NB4 (cell line): ENCODE measurements at places on chromosomes 2 and 18.

DNA sequence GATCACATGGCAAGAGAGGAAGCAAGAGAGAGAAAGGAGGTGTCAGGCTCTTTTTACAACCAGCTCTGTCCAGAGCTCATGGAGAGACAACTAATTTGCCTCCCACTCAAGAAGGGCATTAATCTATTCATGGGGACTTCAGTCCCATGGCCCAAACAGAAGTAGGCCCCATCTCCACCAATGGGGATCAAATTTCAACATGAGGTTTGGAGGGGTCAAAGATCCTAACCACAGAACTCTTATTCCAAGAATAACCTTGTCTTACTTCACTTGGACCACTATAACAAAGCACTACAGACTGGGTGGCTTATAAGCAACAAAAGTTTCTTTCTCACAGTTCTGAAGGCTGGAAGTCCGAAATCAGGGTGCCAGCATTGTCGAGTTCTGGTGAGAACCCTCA is 31.8 kb downstream of the GRB14 start:
- no peak for DNase-seq

GRCh38 chr18:63169853-63170252 is 149.7 kb downstream of the BCL2 start:
- no peak for DNase-seq

GRCh38 chr2:23721454-23721826 is 205.5 kb downstream of the ATAD2B start:
- DNase-seq = no peak

GRCh38 chr2:120586507-120587278 is 149.0 kb upstream of the GLI2 start:
- DNase-seq = no peak

- no peak for DNase-seq
Observed at GRCh38 chr2:24903161-24904103, 16.6 kb downstream of the ADCY3 start.

DNA sequence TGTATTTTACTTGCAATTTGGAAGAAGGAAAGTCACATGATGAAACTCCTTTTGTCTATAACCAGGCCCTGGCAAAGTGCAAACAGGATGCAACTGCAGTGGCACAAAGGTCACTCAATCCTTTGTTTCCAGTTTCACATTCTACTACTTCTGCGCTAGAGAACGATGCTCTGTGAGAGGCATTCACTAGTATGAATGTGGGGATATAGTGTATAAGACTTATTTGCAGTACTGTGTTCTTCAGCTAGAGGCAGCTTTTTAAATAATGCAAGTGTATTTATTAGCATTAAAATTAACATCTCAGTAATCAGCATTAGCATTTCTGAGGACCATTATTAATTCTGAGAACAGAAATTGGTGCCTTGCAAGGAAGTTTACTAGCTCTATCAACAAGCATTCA is 68.9 kb downstream of the PRPF40A start:
- no peak for DNase-seq

DNA sequence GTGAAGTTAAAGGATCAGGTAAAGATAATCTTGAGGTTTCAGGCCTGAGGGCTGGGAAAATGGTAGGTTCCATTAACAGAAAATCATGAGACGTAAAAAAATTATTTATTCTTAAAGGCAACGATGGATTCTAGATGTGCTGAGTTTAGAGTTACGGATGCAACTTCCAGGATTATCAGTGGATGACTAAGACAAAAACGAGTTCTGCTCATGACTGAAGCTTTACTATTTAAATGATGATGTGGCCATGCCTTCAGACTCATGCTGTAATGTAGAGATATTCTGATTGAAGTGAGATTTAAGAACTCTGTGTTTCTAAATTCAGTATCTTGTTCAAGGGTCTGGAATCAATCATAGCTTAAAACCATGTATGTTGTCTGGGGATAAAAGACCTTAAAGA is 5.0 kb downstream of the TMEM237 start:
- DNase-seq = no peak

DNA sequence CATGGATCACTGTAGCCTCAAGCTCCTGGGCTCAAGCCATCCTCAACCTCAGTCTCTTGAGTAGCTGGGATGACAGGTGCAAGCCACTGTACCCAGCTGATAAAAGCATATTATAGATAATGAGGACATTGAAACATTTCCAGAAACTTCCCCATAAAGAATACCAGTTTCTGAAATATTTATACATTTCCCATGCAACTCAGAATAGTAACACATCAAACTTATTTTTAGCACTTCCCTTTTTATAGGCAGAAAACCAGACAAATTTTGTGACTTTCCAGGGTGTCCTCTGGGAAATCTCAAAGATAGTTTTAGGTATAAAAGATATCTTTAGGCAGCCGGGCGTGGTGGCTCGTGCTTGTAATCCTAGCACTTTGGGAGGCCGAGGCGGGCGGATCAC is 25.1 kb upstream of the DPYSL5 start:
- DNase-seq = no peak

GRCh38 chr2:240952496-240953246 is 45.7 kb upstream of the SNED1 start:
- no peak for DNase-seq

DNA sequence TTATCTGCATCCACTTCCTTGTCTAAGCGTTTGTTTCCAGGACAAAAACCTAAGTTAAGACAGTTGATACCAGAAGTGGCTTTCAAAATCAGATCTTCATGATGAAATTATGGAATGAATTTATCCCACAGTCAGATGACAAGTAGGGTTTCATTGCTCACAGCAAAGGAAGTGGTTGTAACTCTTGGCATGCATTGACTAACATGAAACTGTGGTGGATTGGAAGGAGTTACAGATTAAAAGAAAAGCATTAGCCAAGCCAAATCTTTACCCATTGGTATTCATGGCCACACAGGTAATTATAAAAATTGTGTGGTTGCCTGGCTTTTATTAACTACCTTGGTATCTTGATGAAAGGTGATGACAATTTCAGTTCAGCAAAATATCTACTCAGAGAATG is 438.0 kb upstream of the NXPH2 start:
- DNase-seq = no peak

- no peak for DNase-seq
Observed at GRCh38 chr2:19851116-19851695, 50.6 kb downstream of the TTC32 start.

GRCh38 chr2:68908392-68908970 is 37.3 kb upstream of the BMP10 start:
- DNase-seq = peak; percentile 98

GRCh38 chr18:75408554-75409506 is 18.7 kb downstream of the SMIM21 start:
- DNase-seq = peak; percentile 65

- DNase-seq = peak; percentile 27
Observed at GRCh38 chr2:11711751-11712150, 34.7 kb upstream of the LPIN1 start.

GRCh38 chr2:241843321-241844065 is 15.2 kb downstream of the PDCD1 start:
- no peak for DNase-seq

GRCh38 chr2:201854221-201854801 is 48.0 kb downstream of the CDK15 start:
- DNase-seq = no peak

- no peak for DNase-seq
Observed at GRCh38 chr2:195696012-195696411, 39.0 kb downstream of the SLC39A10 start.

DNA sequence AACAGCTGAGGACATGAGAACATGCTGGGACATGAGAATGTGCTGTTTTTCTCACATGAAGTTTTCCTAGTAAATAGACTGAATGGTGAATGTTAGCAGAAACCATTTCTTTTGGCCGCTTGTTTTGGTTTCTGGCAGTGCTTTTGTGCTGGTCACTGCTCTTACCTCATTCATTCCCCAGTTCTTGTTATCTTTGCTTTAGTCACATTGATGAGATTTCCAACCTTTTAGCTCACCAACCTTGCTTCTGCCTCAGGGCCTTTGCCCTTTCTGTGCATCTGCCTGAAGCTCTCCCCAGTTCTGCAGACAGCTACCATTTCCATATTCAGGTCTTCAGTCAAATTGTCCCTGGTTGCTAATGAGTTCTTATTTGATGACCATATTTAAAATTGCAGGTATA is 91.6 kb downstream of the PTPRM start:
- DNase-seq = no peak

- DNase-seq = no peak
Observed at GRCh38 chr2:6301426-6301825, 564.3 kb downstream of the CMPK2 start.

DNA sequence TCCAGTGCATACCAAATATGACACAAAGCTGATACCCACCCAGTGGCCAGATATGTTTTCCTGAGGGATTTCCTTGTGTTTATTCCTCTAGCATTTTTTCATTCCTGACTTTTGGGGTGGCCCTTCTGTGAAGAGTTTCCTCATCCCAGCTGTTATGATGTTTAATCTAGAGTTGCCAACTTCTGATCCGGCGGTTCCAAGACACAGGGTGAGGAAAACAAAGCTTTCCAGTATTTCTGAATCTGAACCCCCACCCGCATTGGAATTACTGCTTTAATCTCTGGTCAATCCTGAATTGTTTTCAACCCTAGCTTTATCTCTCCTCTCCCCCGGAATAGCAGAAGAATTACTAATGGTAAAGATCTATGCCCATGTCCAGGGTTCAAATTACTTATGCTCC is 39.2 kb upstream of the PNPT1 start:
- DNase-seq = no peak

DNA sequence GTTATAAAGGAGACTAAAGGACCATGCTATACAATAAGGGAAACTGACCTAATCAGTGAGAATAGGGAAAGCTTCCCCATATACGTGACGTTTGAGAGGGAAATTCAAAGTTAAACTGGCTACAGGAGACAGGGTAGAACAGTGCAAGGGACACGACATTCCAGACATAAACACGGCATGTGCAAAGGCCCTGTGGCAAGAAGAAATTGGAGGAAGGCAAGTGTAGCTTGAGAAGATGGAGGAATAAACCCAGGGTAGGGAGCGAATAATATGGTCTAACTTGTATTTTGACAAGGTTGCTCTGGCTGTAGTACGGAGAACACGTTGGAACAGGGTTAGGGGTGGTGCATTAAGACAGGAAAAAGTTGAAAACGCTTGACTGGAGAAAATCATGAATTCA is 49.8 kb upstream of the RIOK3 start:
- DNase-seq = no peak

- no peak for DNase-seq
Observed at GRCh38 chr18:58209326-58209725, 165.3 kb downstream of the NEDD4L start.

- peak; percentile 84 for DNase-seq
Observed at GRCh38 chr2:70124983-70125480, 37.8 kb downstream of the PCBP1 start.

DNA sequence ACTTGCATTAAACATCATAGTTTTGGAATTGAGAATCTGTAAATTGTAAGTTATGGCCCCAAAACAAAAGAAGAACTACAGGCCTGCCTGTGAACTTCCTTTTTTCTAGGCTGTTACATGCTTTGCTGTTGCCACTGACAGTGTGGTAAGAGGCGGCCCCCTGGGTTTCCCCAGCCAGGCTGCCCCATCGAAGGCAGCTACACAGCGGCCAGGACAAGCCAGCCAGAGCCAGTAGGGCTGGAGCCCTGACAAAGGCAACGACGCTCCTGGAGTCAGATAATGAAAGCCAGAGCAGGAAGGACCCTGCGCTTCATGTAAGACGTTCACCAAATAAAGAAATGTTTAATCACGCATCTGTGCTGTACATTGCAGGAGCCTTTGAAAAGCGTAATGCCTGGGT is 55.0 kb downstream of the ANKRD44 start:
- DNase-seq = peak; percentile 98

DNA sequence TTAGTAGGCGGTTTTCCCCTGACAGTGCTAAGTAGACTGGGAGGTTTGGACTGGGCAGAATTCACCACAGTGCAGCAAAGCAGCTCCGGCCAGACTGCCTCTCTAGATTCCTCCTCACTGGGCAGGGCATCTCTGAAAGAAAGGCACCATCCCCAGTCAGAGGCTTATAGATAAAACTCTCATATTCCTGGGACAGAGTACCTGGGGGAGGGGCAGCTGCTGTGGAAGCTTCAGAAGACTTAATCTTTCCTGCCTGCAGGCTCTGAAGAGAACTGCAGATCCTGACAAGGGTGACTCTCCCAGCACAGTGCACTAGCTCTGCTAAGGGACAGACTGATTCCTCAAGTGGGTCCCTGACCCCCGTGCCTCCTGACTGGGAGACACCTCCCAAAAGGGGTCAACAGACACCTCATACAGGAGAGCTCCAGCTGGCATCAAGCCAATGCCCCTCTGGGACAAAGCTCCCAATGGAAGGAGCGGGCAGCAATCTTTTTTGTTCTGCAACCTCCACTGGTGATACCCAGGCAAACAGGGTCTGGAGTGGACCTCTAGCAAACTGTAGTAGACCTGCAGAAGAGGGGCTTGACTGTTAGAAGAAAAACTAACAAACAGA is 266.8 kb upstream of the CRIM1 start:
- DNase-seq = no peak

- peak; percentile 79 for DNase-seq
Observed at GRCh38 chr2:20291106-20291564, 59.5 kb downstream of the PUM2 start.

GRCh38 chr2:2993172-2993692 is 384.4 kb downstream of the EIPR1 start:
- DNase-seq = no peak

DNA sequence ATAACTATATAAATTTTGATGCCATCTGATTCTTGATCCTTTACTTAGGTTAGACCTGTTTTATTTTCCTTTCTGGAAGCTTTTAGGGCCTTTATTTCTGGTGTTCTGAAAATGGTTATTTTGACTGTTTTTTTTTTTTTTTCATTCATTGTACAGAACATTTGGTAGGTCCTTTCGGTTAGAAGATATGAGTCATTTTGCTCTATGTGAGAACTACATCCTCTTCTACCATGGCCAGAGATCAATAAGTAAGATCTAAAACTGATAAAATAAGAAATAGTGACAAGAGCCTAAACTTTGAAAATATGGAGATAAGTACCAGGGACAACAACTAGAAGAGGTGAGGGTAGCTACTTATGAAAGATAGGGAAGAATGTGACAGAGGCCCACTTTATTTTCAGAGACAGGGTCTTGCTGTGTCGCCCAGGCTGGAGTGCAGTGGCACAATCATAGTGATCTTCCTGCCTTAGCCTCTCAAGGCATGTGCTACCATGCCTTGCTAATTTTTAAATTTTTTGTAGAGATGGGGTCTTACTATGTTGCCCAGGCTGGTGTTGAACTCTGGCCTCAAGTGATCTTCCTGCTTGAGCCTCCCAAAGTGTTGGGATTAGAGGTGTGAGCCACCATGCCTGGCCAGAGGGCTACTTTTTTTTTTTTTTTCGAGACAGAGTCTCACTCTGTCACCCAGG is 66.5 kb downstream of the EIF2AK3 start:
- no peak for DNase-seq

GRCh38 chr2:190235551-190236075 is 84.0 kb downstream of the HIBCH start:
- no peak for DNase-seq
